ENCODE measurements at places on chromosomes 1 and 21.

- DNase-seq = no peak
Observed at GRCh38 chr1:207342332-207342731, 20.9 kb downstream of the CD55 start.

DNA sequence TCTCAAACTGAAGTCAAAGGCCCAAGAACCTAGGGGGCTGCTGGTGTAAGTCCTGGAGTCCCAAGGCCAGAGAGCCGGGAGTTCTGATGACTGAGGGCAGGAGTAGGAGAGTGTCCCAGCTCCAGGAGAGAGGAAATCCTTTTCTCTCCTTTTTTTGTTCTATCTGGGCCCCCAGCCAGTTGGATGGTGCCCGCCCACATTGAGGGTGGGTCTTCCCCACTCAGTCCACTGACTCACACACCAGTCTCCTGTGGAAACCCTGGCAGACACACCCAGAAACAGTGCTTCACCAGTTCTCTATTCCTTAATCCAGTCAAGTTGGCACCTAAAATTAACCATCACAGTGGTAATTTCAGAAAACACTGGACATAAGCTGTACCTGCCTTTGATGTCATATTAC lies 12.7 kb upstream of the WDR26 start:
- DNase-seq = no peak

GRCh38 chr1:44694863-44695478 lies 20.5 kb downstream of the ARMH1 start:
- no peak for DNase-seq

DNA sequence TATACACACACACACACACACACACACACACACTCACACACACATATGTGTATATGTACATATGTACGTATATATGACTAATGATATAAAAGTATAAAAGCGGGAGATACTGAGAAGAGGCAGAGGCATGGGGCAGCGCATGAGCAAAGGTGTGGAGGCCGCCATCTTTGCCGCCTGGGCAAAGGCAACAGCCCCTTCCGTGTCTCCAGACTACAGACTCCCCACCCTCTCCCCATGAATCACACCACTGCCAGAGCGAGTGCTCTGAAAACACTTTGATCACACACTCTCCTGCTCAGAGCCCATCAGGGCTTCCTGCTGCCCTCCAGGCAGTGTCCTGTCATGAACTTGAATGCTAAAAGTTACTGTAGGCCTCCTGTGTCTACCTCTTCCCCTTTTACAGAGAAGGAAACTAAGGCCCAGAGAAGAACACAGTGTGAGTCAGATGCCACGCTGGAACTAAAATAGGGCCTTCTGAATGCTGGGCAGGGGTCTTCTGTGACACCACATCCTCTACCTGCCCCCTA lies 54.7 kb upstream of the SSBP3 start:
- DNase-seq = no peak
